Memory B cell (primary cell): ENCODE measurements at places on chromosomes 7 and 10.

DNA sequence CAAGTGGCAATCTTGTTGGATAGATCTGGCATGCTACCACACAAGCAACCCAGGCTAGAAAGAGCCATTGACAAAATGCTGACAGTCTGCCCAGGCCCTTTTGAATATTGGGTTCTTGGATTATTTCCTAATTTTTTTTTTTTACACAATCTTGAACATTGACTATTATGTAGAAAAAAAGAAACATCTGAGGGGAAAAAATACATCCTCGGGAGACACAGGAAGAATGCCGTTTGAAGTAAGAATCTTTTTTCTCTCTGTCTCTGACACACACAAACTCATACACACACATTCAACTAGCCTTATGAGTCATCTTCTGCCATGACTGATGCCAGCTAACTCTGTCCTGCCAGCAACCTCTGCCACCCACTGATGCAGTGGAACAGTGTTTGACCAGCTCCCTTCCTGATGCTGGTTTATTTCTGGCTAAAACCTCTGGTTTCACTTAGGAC lies 47.2 kb downstream of the SORBS1 start:
- DNase-seq: no peak

DNA sequence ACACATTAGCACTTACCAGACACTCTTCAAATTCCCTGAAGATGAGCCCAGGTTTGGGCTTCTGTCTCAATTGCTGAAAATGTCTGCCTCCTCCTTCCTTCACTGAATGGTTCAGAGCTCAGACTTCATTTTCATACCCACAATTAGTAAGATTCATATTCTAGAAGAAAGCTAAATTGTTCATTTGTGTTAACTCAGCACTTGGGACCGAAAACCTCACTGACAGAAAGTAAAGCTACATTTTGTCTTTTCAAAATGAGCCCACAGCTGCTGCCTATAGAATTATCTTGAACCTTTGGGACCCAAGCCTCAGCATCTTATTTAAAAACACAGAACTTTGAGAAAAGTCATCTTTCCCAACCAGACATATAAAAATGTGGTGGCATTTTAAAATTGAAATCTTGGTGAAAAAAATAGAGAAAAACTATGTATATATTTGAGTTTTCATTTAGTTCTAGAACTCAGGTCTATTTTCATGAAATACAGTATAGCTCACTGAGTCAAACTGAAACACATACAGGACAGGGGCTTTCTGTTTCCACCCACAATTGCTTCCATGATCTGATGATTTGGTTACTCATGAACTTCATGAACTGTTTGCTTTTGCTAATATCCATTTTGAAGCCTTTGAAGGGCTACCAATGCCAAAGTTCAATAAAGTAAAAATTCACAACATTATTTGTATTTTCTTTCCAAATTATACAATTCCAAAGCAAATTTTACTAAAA lies 119.1 kb upstream of the PFKP start:
- DNase-seq: no peak

DNA sequence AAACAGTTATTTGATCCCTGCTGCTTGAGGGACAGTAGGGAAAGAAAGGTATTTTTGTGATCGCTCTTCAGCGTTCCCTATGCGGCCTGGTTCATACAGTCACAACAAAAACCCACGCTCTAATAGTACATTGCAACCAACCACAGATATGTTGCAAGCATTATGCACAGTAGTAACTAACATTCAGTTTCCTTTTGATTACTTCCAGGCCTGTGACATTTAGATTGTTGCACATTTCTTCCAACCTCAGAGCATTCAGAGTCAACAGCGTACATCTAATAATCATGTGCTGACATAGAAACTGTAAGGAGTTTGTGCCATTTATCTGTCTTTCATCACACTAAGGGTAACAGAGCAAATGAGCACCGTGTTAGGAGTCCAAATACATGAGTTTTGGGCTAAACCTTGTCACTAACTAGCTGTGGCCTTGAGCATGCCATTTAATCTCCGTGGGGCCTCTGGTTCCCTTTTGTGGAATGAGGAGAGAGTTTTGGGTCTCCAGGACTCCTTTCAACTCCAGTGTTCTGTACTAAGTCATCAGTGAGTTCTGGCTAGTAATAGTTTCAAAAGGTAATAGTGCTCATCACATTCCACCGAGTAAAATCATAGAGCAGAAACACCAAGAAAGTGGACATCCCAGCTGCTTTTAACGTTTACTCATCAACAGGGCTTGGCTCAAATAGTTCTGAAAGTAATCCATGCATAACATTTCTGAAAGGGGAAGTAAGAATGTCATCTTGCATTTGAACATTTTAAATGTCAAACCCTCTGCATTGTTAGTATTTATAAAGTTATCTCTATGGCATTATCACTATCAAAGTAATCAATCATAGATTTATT lies 99.0 kb upstream of the FZD1 start:
- DNase-seq: peak; percentile 11

DNA sequence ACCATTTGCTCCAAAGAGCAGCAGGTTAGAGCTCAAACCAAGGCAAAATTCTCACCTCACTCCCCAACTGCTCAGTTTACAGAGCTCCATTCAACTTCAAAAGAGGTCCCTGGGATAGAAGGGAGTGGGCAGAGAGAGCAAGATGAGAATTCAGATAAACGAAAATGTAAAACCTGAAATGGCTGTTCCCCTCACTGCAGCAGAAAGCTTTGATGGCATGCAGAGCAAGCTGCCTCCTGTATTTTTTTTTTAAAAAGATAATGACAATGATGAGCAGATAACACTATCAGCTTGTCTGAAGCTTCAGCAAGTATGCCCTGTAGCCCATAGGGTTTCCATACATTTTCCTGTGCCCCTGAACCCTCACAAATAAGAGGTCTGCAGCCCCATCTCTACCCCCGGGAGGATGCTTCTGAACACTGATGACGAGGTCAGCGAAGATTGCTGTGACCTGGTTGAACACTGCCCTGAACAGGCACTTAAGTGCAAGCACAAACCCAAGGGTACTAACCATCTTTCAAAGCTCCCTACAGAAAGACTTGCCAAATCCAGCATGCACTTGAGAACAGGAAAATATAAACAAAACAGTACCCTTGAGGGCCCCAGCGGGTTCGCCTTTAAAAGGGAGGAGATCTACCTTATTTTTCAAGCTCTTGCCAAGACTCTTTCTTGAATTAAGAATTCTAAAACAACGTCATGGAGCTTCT lies 81.3 kb downstream of the GLI3 start:
- no peak for DNase-seq

DNA sequence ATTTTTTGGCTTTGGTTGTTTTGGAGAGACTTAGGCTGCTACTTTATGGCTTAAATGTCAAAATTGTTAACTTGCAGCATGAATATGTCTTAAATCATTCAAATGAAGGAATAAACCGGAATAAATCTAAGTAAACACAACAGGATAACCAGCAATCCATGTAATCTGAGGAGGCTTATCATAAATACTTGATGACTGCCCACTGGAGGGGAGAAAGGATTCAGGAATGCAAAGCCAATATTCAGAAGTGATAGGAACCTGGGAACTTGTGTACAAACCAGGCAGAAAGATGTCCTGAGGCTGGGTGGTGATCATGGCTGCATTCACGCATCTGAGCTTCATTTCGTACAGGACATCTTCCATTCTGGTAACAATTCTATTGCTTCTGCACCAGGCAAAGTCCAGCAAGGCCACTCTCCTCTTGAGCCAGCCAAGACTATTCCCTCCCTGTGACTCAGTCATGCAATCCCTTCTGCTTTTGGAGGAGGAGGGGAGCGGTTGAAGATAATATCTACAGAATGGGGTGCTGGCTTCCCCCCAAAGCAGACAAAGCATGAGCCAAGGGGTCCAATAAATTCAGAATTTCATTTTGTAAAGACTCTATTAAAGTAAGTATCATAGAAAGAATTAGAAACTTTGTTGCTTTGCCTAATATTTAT lies 374.5 kb downstream of the PHTF2 start:
- DNase-seq: no peak

- DNase-seq: no peak
These were observed 119.7 kb upstream of the SEMA3A start for GRCh38 chr7:84314263-84314662.

DNA sequence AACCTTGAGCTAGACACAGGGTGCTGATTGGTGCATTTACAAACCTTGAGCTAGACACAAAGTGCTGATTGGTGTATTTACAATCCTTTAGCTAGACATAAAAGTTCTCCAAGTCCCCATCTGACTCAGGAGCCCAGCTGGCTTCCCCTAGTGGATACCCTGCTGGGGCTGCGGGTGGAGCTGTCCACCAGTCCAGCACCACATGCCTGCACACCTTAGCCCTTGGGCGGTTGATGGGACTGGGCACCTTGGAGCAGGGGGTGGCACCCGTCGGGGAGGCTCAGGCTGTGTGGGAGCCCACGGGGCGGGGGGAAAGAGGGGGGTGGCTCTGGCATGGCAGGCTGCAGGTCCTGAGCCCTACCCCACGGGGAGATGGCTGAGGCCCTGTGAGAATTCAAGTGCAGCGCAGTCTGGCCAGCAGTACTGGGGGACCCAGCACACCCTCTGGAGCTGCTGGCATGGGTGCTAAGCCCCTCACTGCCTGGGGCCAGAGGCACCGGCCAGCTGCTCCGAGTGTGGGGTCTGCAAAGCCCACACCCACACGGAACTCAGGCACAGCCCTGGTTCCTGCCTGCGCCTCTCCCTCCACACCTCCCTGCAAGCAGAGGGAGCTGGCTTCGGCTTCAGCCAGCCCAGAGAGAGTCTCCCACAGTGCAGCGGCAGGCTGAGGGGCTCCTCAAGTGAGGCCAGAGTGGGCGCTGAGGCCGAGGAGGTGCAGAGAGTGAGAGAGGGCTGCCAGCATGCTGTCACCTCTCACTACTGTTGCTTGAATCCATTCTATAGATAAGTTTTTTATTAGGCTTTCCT lies 369.8 kb upstream of the SMIM30 start:
- no peak for DNase-seq
